GM04503 (cell line): ENCODE measurements at places on chromosomes 3 and 15.

- no peak for DNase-seq
Observed at GRCh38 chr15:74955796-74956647, 550 bp downstream of the RPP25 start.

GRCh38 chr3:122067588-122068240 lies 12.6 kb downstream of the CD86 start:
- no peak for DNase-seq

DNA sequence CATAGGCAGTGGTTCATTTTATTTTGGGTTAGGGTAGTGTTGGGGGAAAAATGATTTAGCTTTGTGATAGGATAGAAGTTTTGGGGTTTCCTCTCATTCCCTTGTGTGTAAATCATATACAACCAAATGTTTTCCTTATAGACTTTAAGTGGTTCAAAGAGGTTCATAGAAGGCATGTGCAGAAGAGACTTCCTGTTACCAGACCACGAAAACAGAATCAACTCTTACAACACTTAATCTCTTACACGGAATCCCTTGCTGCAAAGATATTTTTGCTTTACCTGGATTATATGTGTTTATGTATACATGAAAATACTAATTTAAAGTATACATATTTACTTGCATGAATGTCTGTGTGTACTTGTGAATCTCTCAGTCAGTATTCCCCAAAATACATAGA lies 2.9 kb downstream of the TMOD2 start:
- no peak for DNase-seq

DNA sequence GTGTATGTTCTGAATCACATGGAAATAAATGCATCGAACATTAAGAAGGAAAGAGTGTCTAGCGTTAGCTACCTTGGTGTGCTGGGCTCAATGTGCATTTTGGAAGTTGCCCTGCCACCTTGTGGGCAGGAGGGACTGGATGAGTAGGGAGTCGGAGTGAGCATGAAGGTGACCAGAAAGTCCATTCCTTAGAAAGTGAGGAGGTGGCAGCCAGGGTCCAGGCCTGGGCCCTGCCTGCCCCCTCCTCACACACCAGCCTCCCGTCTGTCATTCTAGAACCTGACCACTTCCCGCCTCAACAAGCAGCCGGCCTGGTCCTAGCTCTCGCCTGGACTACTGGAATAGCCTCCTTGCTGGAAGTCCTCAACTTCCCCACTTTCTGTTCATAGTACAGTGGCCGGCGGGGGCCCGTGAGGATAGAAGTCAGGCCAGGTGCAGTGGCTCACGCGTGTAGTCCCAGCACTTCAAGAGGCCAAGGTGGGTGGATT lies 10.2 kb upstream of the GATA2 start:
- no peak for DNase-seq

DNA sequence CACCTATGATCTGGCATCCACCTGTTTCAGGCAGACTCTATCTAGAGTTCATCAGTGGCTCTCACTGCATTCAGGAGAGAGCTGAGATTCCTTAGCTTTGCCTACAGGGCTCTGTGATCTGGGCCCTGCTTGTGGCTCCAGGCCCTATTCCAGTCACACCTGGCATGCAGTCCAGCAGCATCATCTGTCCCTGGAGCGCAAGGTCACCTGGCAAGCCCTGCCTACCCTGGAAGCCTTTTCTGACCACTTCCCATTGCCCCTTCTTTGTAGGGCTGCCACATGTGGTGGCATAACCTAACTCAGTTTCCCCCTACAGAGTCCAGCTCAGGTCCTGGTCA lies 115.1 kb upstream of the PLXNA1 start:
- DNase-seq, result no peak

DNA sequence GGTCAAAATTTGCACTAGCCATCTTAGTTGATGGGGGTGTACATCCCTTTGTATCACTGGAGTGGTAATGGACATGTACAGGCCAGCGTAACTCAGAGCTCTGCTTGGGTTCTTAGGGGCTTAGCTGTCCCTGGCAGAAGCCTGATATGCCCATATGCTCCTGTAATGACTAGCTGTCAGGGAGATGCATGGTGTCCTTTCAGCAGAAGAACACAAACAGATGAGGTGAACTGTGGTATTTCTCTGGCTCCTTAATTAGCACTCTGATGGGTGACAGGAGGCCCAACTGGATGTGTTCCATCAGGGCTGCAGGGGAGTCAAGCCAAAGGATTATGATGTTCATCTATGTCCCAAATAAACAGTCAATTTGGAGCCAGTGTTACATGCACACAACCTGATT lies 774.5 kb downstream of the AGBL1 start:
- no peak for DNase-seq

DNA sequence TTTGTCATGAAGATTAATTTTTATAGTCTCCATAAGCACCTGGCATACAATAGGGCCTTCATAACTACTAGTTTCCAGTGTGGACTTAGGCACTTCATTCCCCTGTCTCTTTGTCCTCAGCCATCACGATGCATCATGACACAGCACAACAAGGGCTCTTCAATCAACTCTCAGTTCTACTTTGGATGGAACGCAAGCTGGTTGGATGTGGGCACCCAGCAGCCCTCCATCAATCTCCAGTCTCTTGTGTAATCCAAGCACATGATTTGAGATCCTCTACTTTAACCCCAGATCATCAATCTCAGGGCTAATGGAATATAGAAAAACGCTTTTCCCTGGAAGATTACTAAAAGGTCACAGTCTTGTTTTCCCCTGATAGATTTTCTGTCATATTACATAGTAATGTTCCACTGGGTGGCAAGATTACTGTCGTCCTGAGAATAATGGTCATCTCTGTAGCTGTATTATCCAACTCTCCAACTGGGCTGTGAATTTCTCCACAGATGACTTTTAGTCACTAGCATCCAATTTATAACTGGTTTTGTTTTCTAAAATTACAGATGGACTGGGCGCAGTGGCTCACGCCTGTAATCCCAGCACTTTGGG lies 22.9 kb upstream of the CHRNA7 start:
- no peak for DNase-seq

GRCh38 chr15:50944672-50945071 lies 36.2 kb downstream of the AP4E1 start:
- no peak for DNase-seq

- peak; percentile 83 for DNase-seq
Observed at GRCh38 chr15:98727115-98728040, 79.0 kb downstream of the IGF1R start.

DNA sequence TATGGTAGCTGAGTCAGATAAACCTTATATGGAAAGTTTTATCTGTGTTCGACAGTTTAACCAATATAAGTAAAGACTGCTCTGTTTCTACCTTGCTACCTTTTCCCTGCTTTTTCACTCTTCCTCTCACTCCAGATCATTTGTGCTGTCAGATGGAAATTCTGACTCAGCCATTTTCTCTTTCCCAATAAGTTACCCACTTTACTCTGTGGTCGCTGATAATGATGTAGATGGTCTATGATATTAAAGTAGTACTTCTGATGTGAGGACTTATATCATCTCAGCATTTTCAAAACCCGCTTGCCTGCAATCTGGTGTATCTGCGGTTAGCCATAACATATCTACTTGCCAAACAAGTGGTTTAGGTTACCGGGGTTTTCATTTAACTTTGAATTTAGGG lies 15.0 kb upstream of the UTS2B start:
- DNase-seq, result no peak

DNA sequence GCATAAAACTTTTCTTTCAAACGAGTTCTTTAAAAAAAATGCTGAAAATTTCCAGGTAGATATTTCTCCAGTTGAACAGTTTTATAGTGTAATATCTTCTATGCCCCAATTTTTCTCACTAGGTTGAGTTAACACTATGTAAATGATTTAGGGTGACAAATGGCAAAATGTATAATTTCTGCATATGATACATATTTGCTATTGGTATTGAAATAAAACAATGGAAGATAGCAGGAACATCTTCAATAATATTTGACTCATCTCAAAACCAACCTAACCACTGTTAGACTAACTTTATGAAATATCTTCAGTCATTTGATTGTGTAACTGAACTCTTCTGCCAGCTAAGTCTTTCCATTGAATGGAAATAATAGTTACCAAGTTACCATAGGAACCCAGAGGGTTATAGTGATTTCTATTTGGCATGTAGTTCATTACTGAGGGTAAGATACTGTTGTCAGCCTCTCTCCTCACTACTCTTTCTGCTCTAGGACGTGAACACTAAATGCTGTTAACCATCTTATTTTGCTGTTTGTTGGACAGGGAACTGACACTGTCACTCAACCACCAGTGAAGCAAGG lies 824.7 kb upstream of the NECTIN3 start:
- peak; percentile 24 for DNase-seq

GRCh38 chr3:178439504-178439903 lies 96.7 kb upstream of the KCNMB2 start:
- DNase-seq, result no peak
